ENCODE measurements at places on chromosomes 7 and 10. TPM values are rescaled to one million over a fixed set of nuclear protein-coding genes. Genes with fewer than 3 reads are reported as not detected.

Gene CUBN
- polyA plus RNA-seq, result 3.3 TPM

DNA sequence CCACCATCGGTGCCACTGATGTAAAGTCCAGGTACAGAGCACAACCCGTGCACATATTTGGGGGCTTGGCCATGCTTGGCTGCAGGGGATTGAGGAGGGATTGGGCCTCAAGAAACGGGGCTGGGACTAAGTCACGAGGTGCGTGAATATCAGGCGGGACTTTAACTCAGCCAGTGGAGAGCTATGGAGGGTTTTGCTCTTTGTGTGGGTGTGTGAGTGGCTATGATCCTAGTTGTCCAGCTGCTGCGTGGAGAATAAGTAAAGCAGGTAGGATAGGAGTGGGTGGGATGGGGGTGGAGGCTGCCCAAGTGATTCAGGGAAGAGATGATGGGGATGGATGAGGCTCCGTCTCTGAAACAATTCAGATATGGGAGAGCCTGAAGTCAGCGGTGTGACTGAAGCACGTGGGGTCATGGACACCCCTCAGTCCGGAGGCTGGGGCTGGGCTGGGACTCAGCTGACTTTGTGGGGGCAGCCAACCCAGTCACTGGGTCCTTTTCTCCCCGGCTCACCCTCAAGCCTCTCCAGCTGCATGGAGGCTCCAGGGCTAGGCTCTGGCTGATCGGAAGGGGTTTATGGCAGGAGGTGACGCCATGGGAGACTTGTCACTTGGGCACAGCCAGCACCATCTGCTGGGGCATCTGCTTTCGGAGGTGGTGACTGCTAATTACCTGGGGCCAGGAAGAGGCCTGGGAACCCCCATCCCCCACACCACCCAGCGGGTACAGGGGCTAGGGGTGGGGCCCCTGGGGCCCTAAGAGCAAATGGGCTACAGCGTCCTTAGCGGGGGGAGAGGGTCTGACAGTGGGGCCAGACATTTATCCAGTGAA lies 1.7 kb upstream of the LFNG start:
- no peak for DNase-seq

DNA sequence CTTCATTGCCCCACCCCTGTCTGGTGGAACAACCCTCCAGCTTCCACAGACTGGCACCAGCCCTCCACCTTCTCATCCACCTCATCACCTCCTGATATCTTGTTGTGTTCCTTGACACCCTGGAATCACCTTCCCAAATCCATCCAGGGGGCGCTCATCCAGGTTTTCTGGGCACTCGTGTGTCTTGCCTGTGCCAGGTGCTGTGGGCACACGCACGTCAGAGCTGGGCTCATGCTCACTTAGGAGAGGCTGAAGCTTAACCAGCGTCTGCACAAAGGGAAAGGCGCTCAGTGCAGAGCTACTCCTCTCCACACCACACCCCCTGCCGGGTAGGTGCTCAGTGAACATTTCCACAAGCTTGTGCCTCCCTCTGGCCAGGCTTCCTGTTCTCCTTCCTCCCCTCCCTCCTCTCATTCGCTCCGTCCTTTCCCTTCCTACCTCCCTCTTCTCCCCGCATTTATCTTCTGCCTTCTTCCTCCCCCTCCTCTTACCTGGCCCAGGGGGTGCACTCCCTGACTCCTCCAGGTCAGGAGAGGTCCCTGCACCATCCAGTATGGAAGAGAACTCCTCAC lies 4.8 kb downstream of the ADCYAP1R1 start:
- no peak for DNase-seq

DNA sequence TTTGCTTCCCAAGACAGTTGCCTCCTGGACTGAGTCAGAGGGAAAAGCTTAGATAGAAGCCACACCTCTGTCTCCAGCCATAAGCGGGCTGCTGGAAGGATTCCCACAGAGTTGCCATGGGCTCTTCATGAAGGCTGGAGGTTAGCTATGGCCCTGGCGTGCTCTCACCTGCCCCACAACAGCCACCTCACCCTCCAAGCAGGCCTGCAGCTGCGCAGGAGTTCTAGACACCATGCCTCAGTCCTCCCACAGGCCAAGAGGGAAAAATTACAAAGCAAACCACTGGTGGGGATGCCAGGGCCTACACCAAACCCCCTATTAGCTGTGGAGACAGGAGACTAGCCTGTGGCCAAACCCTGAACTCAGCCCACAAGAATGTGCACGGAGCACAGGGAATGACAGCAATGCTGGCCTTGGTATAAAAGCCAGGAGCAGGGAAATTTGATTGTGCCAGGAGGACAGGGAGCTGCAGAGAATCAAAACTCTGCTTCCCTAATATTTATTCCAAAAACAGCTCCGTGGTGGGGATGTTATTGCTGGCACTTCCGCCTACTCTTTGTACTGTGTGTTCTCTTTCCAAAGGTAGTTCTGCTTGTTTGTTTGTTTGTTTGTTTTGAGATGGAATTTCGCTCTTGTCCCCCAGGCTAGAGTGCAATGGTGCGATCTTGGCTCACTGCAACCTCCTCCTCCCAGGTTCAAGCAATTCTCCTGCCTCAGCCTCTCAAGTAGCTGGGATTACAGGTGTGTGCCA lies 60.3 kb upstream of the STK17A start:
- DNase-seq, result no peak

Gene MCM10
- polyA plus RNA-seq, result 4.8 TPM

- no peak for DNase-seq
Observed at GRCh38 chr10:96236090-96236478, 35.3 kb downstream of the BLNK start.

DNA sequence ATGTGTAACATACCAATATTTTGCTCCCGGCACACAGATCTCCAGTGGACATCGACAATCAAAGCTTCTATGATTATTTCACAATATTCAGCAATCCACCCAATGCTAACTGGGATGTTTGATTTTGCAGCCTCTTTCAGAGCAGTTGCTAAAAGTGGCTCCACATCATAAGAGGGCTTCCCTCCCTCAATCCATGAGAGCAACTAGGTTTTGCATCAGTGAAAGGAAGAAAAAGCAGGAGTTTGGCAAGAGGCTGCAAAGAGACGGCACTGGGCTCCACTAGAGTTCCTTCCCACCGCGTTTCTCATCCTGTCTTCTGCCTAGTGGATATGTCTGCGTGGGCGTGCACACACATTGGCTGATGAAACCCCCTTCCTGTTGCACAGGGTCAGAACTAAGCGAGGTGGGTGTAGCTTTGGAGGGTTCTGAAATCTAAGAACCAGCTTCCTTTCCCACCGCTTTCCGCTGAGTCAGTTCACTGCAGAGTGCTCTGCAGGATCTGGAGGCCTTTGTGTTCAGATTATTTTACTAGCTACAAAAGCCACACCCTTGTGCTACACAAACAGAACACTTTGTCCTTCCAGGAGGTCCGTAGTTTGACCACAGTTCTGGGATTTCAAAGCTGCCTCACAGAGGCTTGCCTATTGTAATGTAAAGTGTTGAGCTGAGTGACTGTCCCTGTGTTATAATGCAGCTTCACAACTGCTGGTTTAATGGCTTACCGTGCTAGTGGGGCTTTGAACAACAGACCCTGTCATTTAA lies 28.1 kb downstream of the ARL4A start:
- DNase-seq, result peak; percentile 67

- no peak for DNase-seq
Observed at GRCh38 chr7:23205577-23205908, 23.7 kb downstream of the NUP42 start.

- DNase-seq, result no peak
Observed at GRCh38 chr10:94006591-94007550, 13.1 kb downstream of the PLCE1 start.

GRCh38 chr10:61757525-61758397 lies 95.0 kb downstream of the CABCOCO1 start:
- no peak for DNase-seq

DNA sequence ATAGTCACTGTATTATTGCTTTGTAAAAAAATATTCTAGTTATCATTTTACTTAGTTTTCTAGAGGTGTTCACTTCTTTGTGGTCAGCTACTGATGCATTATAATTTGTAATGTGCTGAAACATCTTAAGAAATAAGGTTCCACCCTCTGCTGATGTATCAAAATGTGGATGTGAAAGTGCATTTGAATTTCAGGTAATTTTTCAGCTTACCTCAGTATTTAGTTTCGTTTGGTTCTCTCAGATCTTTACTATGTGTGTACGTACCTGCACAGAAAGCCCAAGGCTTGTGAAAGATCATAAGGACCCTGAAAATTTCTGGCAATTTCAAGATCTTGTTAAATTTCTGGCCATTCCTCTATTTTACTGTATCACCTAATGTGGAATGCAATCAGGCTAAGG lies 542.3 kb upstream of the TPK1 start:
- no peak for DNase-seq

Gene FKBP9
- 132 TPM for polyA plus RNA-seq

DNA sequence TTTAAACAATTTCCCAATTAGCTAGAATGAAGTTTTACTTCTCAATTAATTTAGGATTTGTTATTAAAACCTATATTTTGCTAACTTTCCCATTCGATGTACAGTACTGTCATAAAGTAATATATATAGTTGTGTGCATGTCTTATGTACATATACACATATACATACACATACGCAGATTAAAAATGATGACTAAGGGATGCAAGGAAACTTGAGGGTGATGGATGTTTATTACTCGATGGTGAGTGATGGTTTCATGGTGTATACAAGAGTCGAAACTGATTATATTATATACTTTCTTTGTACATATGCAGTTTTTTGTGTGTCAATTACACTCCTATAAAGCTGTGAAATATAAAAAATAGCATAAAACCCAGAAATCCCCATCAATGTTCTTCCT lies 248.2 kb downstream of the COBL start:
- no peak for DNase-seq

- DNase-seq, result no peak
Observed at GRCh38 chr7:113444261-113444660, 325.9 kb upstream of the SMIM30 start.

- no peak for DNase-seq
Observed at GRCh38 chr7:77306231-77307067, 106.8 kb upstream of the FGL2 start.

DNA sequence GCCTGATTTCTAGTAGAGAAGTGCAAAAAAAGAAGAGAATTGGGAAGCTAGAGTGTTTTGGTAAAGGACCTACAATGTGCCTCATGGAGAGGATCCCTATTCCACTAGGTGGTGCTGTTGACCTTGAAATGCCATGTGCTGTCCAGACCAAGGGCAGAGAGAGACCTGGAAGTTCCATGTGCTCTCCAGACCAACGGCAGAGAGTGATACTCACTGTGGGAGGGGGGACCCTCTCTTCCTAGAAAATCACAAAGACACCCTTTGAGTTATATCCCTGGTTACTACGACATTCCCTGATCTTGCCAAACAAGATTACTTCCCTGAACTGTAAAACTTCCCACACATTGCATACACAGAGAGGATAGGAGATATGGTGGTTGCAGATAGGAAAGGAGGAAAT lies 212.7 kb upstream of the ZNF804B start:
- no peak for DNase-seq

GRCh38 chr10:52774600-52775106 lies 2.1 kb upstream of the MBL2 start:
- no peak for DNase-seq

DNA sequence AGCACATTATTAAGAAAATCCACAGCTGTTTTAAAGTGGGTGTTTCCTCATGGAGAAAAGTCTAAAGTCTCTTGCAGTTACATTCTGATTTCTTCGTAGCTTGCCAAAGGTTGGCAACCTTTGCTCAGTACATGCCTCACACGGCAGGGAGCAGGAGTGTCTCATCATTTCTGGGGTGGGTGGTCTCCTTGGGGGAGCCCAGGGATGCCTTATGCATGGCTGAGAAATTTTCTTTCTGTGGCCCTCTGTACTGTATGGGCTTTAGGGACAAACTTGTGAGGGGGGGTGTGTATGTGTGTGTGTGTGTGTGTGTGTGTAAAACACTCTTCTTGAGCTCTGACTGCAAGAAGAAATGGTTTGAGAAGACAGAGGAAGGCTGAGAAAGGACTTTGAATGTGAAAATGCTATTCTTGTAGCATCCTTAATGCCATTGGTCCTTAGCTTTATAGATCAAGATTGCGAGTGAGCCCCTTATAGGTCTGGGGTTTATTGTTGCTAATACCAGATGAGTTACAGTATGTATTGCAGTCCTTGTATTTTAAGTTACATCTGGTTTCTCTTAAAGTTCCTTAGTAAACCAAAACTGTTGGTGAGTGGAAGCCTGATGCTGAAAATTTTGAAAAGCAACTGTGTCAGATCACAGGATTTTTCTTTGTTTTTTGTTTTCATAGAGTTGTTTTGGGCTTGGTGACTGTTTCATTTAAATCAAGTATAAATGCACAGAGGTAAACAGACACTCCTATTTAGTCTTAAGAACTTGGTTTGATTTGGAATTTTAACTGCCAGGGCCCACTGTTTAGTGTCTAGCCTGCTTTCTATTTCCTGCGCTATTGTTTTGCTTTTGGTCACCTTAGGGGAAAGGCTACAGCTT lies 242.0 kb downstream of the BICC1 start:
- DNase-seq, result no peak

Gene FAM25G
- polyA plus RNA-seq, result not detected
